ENCODE measurements at places on chromosomes 1 and 21.

GRCh38 chr1:29332204-29332603, 95.9 kb downstream of the PTPRU start:
- peak; percentile 65 for DNase-seq

DNA sequence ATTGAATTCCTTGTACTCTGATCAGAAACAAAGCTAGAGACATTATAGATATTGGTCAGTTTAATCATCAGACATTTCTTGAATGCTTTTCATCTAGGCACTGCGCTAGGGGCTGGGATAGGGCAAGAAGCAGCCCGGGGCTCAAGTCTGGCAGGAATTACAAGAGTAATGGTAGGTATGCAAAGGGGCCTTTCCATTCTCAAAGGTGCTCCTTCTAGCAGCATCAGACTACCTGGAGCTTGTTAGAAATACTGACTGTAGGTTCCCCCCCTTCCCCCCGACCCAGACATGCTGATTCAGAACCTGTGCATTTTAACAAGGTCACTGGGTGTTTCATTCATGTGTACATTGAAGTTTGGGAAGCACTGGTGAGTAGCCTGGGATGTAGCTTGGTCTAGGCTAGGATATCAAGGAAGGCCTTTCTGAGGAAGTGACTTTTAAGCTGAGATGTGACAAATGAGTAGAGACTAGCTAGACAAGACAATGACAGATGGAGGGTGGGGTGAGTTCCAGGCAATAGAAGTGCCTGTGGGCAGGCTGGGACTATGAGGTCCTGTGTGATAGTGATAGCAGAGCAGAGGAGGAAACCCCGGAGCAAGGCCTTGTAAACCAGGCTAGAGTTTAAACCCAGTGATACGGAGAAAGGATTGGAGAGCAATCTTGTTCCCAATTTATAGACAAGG, 26.3 kb downstream of the NFASC start:
- peak; percentile 6 for DNase-seq

- DNase-seq: no peak
Measured at GRCh38 chr1:167022384-167022783, 33.3 kb downstream of the MAEL start.

GRCh38 chr1:163523375-163524029, 201.7 kb downstream of the NUF2 start:
- DNase-seq: no peak

DNA sequence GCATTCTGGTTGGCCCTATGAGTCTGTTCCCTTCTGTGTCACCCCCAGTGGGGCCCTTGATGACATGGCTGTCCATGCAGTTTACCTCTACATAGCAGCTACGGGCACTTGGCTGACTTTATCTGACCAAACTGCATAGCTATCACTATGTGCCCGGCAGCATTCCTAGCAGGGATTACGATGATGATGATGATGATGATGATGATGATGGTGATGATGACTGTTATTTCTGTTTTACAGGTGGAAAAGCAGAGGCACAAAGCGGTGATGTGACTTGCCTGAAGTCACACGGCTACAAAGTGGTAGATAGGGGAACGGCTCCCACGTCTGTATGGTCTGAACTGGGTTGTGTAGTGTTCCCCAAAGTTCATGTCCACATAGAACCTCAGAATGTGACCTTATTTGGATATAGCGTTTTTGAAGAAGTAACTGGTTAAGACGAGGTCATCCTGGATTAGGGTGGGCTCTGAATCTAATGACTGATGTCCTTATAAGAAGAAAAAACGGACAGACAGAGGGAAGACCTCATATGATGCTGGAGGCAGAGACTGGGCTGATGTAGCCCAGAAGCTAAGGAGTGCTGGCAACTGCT, 57.6 kb downstream of the RUNX1 start:
- no peak for DNase-seq

DNA sequence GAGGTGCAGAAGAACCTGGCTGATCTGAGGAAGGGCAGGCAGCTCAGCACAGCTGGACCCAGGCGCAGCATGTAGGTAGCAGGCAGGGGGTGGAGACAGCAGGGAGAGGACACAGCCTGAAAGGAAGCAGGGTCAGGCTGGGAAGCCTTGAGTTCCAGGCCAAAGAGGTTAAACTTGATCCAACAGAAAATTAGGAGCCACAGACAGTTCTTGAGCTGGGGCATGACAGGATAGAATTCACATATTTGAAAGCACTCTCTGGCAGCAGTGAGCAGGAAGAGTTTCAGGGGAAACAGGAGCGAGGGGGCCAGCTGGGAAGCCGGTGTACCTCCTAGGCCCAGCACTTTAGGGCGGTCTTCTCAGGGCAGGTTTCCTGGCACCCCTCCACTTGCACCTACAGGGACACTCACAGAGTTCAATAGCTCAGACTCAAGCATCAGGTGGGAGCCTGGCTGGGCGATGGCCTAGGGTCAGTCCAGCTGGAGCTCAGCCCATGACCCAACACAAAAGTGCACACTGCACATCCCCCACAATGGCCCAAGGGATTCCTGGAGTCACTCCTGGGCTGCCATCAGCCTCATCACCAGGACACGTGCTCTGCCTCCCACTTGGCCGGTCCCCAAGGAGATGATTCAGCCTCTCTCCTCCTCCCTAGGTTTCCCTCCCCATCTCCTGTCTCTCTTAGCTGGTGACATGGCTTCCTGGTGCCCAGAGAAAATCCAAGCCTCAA, 22.7 kb downstream of the MATN1 start:
- no peak for DNase-seq

GRCh38 chr1:57845041-57845440, 421.2 kb upstream of the DAB1 start:
- no peak for DNase-seq

DNA sequence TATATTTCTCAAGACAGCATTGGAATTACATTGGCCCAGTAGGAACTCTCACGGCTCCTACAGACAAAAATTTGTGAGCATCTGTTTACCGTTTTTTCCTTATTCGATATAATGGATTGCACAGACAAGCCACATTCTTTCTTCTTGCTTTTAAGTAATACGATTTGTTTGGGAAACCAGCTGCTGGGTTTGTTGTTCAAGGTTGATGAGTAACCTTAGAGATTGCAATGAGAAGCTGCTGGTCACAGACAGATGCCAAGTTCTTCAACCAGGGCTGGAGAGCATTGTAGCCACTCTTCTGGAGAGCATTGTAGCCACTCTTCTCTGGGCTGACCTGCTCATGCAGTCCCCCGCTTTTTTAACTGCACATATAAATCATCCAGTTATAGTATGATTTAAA, 1.4 kb upstream of the MIA3 start:
- DNase-seq: no peak

DNA sequence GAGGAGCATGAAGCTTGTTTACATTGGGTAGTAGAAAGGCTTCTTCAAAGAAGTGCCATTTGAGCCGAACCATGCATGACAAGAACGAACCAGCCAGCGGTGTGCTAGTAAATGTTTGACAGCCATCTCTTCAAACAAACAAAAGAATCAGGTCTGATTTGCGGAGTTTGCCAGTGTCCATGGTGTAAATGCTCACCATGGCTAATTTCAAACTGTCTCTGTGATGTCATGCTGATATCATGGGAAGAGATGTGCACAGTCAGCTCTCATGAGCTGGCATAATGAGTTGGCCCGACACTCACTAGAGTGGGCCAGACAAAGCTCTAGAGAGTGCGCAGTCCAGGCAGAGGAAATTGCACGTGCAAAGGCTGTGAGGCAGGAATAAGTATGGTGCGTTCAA, 101.1 kb downstream of the KAZN start:
- DNase-seq: no peak

DNA sequence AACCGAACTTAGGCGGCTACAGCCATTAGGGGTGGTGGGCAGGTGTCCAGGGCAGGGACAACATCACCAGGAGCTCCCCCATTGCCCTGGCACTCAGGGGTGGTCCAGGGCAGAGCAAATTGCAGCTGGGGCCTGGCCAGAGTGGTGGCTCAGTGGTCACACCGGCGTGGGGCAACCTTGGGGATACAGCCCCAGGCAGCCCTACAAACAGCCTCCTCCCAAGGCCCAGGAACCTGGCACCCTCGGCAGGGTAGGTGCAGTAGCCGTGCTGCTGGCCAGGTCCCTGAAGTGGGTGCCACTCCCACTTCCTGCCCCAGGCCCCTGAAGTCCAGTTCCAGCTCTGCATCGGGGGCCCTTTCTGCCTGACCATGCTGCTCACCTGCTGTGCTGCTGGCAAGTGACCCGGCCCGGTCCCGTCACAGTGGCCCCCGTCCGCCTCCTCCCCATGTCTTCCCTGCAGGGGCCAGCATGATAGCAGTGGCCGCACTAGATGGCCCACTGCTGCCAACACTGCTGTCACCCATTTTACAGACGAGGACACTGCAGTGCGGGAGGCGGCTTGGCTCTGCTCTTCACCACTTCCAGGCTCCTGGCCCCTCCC, 712.8 kb downstream of the MATN1 start:
- DNase-seq: no peak

DNA sequence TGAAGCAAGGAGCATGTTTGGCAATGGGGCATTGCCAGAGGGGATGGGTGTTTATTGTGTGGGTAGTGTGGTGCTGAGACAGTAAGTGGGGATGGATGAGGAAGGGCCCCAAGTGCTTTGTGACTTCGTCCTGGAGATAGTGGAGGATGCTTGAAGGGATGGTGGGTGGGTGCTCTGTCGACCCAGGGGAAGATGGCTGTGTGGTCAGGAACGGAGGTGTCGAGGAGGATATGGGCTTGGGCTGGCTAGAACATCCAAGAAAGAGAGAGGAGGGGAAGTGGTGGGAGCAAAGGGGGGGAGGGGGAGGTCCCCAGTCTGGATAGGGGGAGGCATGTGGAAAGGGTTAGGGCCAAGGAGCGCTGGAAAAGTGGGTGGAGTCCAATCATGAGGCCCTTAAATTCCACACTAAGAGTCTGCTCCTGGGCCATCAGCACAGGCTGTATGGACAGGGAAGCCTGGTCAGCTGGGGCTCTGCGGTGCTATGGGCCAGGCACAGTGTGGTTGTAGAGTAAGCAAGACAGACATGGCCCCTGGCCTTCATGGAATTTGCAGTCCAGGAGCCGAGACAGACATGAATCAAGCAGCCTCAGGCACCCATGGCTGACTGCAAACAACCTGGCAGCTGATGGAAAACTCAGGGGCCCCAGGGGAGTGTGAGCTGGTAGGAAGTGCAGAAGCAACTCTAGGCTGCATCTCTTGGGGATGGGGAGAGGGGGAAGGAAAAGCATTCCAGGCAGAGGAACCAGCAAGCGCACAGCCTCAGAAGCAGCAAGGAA, 36.3 kb downstream of the EDN2 start:
- DNase-seq: no peak

GRCh38 chr1:62271134-62271533, 48.1 kb downstream of the KANK4 start:
- DNase-seq: no peak

DNA sequence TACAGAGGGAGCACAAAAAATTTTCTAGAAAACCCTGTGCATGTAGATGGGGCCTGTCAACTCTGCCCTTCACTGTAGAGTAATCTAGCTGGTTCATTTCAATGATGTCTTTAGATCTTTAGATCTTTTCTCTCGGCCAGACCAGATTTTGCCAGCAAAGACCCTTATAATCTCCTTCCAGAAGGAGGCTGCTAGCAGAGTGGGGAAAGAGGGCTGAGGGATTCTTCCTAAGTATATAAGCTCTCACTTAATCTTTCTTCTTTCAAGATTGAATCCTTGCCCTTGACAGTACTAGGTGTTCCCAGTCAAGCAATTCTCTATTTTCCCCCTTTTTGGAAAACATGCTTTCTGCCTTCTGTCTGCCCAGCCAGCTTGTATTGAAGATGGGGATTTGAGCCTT, 34.3 kb downstream of the BCAS2 start:
- DNase-seq: no peak

- DNase-seq: no peak
Measured at GRCh38 chr1:102821707-102822106, 286.6 kb downstream of the COL11A1 start.

- no peak for DNase-seq
Measured at GRCh38 chr1:57590978-57591377, 167.1 kb upstream of the DAB1 start.

DNA sequence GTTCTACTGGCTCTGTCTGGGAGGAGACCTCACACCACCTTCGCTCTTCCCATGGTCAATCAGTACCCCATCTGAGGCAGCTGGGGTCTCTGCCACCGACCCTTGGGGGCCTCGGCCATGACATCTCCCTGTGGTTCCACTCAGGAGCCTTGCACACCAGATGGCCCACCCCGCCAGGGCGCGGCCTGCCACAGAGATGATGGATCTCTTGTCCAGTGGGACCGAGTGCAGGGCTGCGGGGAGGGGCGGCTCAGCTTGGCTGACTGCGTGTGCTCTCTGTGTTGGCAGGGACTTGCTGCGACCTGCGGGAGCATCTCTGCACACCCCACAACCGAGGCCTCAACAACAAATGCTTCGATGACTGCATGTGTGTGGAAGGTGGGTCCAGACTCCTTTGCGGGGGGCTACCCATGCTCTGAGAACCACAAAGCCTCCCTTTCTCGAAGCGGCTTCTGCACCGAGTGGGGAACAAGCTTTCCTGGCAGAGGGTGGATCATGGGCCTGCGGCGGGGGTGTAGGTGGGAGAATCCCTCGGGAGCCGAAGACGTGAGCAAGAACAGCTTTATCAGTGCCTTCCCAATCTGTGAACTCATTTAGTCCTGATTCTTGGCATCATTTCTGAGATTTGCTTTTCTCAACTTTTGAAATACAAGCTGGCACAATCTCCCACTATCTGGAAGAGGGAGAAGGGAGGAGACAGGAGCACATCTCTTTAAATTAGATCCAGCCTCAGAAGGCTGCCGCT, 20.9 kb upstream of the AGTRAP start:
- DNase-seq: no peak

DNA sequence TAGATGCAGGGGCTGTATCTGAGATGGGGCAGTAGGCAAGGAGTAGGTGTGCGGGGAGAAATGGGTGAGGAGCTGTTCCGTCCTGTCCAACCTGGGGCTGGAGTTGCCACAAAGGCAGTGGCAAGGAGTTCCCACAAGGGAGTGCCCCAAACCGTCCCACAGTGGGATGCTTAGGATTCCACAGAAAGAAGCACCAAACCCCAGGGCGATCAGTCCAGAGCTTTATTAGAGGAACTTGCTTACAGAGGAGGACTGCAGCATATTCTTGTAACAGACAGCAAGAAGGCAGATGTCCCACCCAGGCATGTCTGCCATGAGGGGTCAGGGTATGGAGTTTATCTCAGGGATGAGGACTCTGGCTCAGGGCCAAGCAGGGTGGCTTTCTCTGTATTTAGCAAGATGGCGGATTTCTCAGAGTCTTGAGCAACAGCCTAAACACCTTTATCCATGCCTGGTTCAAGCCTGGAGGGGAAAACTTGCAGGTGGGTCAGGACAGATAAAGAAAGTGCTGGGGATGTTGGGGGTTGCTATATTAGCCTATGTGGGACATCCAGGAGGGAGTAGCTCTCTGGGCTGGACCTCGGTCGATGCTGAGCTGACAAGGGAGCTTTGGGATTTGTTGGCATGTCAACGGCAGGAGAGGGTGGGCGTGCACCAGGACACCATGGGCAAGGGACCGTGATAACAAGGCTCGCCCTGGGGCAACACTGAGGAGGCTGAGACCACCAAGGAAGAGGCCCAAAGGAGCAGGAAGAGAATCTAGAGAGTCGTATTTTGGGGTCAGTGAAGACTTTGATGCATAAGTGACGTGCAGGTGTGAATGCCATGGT, 32.8 kb downstream of the OBSCN start:
- no peak for DNase-seq

- no peak for DNase-seq
Measured at GRCh38 chr1:103424650-103425049, 100.8 kb upstream of the RNPC3 start.

GRCh38 chr1:240486611-240487010, 125.3 kb downstream of the GREM2 start:
- no peak for DNase-seq

Data from K562 (cell line).